ENCODE measurements at places on chromosomes 3 and 15.

DNA sequence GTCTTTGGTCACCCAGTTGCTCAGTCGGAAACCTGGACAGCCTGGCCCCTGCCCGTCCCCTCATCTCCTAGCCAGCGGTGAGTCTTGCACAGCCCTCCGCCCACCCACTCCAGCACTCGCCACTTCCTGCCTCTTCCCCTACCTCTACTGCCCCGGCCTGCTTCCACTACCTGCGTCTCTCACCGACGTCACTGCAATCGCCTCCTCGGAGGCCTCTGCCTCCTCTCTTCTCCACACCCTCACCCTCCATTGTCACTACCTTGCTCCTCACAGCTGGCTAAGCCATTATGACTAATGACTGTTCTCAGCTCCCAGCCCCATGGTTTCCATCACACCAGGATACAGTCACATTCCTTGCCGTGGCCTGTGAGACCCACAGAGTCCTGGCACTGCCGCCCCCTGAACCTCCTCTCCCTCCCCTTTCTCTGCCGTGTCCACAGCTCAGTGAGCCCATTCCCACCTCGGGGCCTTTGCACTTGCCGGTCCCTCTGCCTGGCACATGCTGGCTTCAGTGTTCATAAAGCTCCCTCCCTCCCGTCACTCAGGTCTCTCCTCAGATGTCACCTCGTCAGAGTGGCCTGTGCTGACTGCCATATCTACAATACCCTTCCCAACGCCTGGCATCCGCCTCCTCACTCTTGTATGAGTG is 104.8 kb downstream of the FBLN2 start:
- no peak for DNase-seq

GRCh38 chr15:43433165-43433564 is 59.8 kb downstream of the TP53BP1 start:
- DNase-seq, result no peak

DNA sequence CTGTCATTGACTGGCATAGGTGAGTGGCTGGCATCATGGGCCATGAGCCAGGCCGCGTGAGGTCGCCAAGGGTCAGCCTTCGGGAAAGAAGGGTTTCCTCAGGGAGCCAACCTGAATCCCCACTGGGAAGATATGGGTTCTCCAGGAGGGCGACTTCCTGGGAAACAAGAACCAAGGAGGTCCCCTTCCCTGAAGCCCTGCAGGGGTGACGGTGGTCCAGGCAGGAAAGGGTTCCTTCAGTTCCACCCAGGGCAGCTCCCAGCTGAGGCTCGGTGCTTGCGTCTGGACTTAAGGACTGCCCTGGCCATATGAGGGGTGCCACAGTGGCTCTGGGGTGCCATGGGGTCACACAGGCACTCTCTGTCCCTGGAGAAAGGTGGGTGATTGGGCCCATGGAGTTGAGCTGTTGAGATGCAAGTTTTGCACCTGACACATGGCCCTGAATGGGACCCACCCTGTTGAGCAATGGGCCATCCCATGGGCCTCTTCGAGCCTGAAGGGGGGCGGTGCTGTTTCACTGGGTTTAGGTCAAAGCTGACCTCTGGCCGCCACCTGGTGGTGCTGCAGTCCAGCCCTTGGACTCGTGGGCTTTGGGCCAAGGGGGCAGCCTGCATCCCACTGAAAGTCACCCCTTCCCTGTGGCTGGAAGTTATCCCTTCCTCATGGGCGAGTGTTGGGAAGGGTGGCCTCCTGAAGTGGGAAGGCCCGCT is 228.1 kb downstream of the SNRPN start:
- DNase-seq, result no peak

DNA sequence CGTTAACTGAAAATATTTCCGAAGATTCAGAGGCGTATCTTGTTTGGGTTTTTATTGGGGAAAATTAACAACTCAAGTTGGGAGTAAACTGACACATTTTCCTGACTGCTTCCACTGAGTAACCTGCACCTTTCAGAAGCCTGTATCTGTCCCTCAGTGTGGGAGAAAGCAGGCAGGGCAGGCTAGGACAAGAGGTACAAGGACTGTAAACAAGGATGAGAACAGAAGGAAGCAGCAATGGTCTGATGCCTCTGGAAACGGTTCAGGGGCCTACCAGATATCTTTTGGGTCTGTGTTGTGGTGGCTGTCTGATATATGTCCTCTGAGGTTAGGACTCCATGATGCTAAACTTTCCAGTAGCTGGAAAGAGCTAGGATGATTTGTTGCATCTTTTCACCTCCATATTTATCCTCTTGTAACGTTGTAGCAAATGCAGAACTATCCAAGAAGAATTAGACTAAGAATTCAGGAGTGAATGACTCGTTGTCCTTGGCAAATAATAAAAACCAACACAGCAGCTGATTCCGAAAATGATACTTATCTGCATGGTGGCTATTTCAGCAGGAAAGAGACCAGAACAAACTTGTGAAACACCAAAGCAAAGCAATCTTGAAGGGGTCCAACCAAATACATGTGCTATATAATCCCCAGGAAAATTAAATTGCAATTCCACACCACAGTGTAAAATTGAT is 195.9 kb upstream of the ICE2 start:
- DNase-seq, result no peak

- DNase-seq, result no peak
Measured at GRCh38 chr3:194468086-194468485, 18.7 kb downstream of the ATP13A3 start.

DNA sequence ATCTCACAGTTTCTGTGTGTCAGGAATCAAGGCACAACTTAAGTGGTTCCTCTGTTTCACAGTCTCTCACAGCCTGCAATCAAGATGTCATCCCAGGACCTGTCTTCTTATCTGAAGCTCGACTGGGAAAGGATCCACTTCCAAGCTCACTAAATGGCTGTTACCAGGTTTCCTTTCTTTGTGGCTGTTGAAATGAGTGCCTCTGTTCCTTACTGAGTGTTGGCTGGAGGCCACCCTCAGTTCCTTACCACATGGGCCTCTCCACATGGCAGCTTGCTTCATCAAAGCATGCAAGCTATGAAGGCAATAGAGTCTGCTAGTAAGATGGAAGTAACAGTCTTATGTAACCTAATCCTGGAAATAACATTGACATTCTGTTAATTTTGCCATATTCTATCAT is 174.0 kb downstream of the ERC2 start:
- no peak for DNase-seq

- DNase-seq, result no peak
Measured at GRCh38 chr3:31159331-31160039, 265.0 kb upstream of the GADL1 start.

DNA sequence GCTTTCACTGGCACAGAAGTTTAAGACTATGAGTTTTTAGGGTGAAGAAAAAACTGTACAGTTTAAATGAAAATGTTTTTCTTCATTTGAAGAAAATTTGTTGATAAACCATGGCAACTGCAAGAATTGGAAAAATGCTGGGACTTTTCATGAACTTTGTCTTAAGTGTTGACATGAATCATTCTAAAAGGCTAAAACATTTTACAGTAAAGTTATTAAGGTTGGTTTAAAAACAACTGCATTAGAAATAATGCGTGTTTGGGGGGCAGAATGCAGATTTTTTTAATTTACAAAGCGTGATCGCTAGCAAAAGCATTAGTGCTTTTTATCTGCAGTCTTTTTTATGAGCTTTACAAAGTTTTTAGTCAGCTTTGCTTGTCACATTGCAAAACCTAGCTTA is 601.9 kb upstream of the TGFBR2 start:
- DNase-seq, result no peak
